ENCODE measurements at places on chromosomes 2 and 18.

- no peak for DNase-seq
Measured at GRCh38 chr2:145987793-145988192, 1467.9 kb upstream of the ZEB2 start.

GRCh38 chr2:233409286-233409991, 55.1 kb downstream of the DGKD start:
- peak; percentile 88 for DNase-seq

GRCh38 chr2:204197336-204198005, 260.9 kb downstream of the ICOS start:
- no peak for DNase-seq

DNA sequence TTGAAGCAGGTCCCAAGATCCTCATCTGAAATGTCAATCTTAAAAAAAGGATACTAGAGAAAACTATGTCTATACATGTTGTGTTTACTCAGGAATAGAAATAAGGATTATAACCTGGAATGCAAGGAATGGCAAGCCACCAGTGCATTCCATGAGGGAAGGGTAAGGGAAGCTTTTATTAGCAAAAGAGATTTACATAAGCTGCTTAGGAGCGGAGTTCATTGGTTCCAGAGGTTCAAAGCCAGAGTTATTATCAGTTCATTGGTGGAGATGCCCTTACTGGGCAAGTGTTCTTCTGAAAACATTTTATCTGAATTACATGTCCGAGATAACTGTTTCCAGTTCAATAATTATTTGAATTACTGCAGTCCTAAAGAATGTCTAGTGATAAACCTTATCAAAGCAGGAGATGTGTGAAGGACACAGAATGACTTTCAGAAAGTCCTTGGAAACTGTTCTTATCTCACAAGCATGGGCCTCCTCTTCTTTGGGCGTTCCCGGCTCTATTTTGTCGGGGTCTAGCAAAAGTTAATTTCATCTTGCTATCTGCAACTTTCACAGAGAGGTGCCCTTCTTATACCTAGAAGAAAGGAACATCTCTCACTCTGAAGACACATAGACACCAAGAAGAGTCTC, 23.5 kb downstream of the COMMD1 start:
- peak; percentile 21 for DNase-seq

DNA sequence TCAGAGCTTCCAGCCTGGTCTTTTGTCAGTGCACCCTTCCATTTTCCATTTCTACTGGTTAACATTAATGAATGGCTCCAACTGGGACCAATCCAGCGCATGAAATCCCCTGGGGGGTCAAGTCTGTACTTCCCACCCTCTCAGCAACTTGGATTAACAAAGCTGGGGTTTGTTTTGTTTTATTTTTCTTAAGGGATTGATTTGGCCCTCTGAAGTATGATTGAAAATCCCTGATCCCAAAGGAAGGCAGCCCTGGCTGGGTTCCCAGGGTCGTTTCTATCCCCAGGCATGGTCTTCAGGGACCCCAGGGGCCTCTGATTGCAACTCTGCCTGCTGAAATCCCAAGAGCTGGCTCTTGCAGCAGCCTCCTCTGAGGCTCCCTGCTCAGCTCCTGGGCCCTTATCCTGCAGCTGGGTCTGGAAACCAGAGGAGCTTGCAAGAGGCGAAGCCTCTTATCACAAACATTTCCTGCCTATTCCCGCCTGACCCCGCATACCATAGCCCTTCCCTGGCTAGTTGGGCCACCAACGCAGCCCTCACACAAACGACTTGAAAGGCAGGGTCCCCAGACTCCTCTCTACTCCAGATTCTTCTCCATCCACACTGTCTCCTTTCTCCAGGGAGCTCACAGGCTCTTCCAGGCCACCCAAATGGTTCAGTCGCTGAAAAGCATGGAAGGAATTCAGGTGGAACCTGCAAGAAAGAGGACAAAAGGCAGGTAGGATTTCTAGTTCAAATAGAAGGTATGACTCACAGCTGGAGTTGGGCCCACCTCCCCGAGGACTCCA, 109.7 kb upstream of the PKDCC start:
- no peak for DNase-seq
